ENCODE measurements at places on chromosomes 2 and 18. TPM values are rescaled to one million over a fixed set of nuclear protein-coding genes. Genes with fewer than 3 reads are reported as not detected.

DNA sequence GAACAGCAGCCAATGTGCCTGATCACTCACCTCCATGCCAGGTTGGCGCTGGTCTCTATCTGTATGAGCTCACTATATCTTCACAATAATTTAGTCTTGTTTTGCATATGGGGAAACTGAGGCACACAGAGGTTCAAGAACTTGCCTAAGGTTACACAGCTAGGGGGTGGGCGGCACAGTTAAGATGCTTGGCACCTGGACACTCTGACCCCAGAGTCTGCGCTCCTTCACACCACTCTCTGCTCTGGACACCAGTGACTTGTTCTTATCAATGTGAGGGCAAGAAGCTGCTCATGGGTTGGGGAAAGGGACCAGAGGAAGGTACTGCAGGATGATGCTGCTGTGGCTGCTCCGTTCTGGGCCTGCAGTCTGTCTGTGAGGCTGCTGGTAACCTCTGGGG is 27.1 kb downstream of the FBLN7 start:
- no peaks in the 10 kb centered on the region for H3K27me3 ChIP-seq
- no peak overlapping the region for H3K27ac ChIP-seq
- DNase-seq = no peak

DNA sequence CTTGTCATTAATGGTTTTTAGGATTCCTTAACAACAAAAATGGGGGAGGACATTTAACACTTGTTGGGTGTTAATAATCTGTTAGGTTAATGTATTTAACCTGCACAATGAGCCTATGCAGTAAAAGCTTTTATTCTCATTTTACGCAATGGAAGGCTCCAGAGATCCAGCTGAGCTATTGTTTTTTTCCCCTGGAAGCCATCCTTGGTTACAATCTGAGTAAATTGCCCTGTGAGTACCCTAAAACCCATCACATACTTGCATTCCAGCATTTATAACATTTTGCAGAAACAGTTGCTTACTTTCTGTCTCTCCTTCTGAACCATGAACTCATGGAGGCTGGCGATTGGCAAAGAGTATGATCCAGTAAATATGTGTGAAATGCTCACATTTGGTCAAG is 30.2 kb upstream of the DOCK10 start:
- no peak overlapping the region for H3K4me3 ChIP-seq
- no peaks in the 10 kb centered on the region for H3K36me3 ChIP-seq
- H3K4me1 ChIP-seq = no peaks in the 10 kb centered on the region
- DNase-seq = no peak
- H3K27ac ChIP-seq = no peak overlapping the region

- H3K27me3 ChIP-seq = no peaks in the 10 kb centered on the region
- H3K4me3 ChIP-seq = no peak overlapping the region
- DNase-seq = no peak
- no peaks in the 10 kb centered on the region for H3K36me3 ChIP-seq
These were observed 788.4 kb downstream of the TSN start for GRCh38 chr2:122543815-122544214.

GRCh38 chr2:74223941-74224770 is 25.7 kb downstream of the MTHFD2 start:
- no peak for DNase-seq
- H3K27ac ChIP-seq = no peak overlapping the region
- no peak overlapping the region for H3K4me3 ChIP-seq
- peaks cover 3% of the 10 kb centered on the region for H3K36me3 ChIP-seq
- no peaks in the 10 kb centered on the region for H3K27me3 ChIP-seq

DNA sequence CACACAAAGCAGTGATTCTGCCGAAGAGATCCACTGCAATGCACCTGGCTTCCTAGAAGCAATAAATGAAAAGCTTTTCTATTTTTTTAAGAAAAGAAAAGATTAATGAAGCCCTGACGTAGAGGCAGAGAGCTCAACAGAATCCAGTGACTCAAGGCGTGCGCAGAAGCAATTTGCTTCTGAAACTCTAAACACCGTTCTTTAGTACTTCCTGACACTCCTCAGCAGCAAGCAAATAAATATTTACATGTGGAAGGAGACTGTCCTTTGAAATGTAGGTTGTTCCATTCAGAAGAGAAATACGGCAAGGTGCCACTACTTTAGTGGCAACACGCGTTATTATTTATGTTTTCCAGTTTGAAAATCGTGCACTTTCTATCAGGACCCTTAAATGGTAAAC is 126.2 kb upstream of the ZNF516 start:
- no peak overlapping the region for H3K27ac ChIP-seq
- H3K4me3 ChIP-seq = no peak overlapping the region
- no peaks in the 10 kb centered on the region for H3K4me1 ChIP-seq
- DNase-seq = no peak
- no peaks in the 10 kb centered on the region for H3K27me3 ChIP-seq
- H3K36me3 ChIP-seq = no peaks in the 10 kb centered on the region

DNA sequence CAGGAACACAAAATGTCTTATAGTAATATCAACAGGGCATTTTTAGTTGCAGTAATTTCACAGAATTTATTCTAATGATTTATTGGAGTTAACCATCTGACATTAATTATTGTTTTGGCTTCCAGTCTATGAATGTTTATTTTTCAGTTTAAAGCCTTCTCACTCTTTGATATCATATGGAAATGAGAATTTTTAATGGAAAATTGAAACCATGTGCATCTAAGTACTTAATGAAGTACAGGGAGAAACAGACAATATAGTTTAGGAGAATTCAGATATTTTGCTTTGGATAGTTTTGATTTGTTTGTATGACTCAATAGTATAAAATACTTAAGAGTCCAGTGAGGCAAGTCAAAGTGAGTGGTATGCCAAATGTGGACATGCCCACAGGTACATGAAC is 126.1 kb downstream of the OLA1 start:
- no peaks in the 10 kb centered on the region for H3K27me3 ChIP-seq
- DNase-seq = no peak
- no peak overlapping the region for H3K27ac ChIP-seq
- no peaks in the 10 kb centered on the region for H3K36me3 ChIP-seq
- H3K4me1 ChIP-seq = no peaks in the 10 kb centered on the region

GRCh38 chr2:3180082-3180908 is 197.3 kb downstream of the EIPR1 start:
- H3K4me1 ChIP-seq = no peaks in the 10 kb centered on the region
- DNase-seq = no peak
- no peaks in the 10 kb centered on the region for H3K36me3 ChIP-seq
- H3K27ac ChIP-seq = no peak overlapping the region
- H3K27me3 ChIP-seq = no peaks in the 10 kb centered on the region

DNA sequence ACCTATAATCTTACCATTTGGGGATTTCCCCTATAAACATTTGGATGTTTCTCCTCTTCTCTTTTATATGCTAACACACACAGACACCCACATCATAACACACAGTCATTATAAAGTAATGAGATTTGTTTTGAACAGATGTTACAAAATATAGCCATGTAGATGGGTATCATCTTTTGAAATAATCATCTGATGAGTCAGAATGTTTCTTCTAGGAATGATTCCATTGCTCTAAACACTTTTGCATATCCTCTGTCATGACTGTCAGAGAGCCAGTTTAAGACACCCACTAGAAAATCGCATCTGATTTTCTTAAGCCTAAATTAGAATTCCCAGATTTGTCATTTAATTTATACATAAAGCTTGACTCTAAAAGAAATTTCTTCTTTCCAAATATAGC is 442.6 kb downstream of the CMPK2 start:
- H3K36me3 ChIP-seq = no peaks in the 10 kb centered on the region
- no peak for DNase-seq
- H3K27ac ChIP-seq = no peak overlapping the region
- no peaks in the 10 kb centered on the region for H3K27me3 ChIP-seq
- H3K4me1 ChIP-seq = no peaks in the 10 kb centered on the region
- H3K4me3 ChIP-seq = no peak overlapping the region

DNA sequence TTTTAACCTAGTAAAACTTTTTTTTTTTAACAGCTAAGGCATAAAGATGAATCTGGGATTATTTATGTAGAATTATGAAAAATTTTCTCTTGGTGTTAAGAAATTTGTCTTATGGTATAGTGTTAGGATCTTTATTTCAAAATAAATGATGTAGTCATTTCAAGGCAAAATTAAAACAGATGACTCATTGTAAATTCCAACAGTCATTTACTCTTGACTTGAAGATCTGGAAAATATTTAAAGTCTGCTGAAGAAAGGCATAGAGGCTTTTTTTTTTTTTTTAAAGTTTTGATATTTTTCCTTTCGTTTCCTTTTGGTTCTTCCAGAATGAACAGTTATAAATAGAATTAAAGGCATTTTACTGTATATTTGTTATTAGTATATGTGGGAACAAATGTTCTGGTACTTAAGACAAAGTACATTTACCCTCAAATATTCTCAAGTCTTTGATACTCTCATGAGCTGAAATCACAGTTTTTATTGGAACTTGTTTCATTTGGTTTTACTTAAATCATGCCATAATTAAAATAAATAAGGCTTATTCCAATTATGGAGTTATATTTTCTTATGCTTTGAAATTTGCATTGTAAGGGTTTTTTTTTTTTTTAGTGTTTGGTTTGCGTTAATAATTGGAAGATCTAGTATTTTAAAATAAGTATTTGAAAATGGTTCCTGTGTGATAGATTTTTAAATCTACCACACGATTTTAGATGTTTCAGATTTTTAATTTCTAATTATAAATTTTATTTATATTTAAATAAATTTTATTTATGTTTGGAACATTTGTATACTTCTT is 29.9 kb downstream of the GLS start:
- no peak overlapping the region for H3K4me3 ChIP-seq
- no peak overlapping the region for H3K27ac ChIP-seq
- no peaks in the 10 kb centered on the region for H3K27me3 ChIP-seq
- H3K36me3 ChIP-seq = peaks cover 86% of the 10 kb centered on the region
- H3K4me1 ChIP-seq = no peaks in the 10 kb centered on the region

- H3K27me3 ChIP-seq = peaks cover 3% of the 10 kb centered on the region
- H3K36me3 ChIP-seq = no peaks in the 10 kb centered on the region
- DNase-seq = no peak
- no peak overlapping the region for H3K27ac ChIP-seq
- H3K4me3 ChIP-seq = peak overlapping the region; percentile 33
- H3K4me1 ChIP-seq = peaks cover 26% of the 10 kb centered on the region
These were observed 730 bp downstream of the B3GNT7 start for GRCh38 chr2:231396058-231396821.

GRCh38 chr2:144054911-144055310 is 465.0 kb downstream of the ZEB2 start:
- H3K4me3 ChIP-seq = no peak overlapping the region
- H3K4me1 ChIP-seq = no peaks in the 10 kb centered on the region
- no peak for DNase-seq
- H3K36me3 ChIP-seq = no peaks in the 10 kb centered on the region
- H3K27ac ChIP-seq = no peak overlapping the region

DNA sequence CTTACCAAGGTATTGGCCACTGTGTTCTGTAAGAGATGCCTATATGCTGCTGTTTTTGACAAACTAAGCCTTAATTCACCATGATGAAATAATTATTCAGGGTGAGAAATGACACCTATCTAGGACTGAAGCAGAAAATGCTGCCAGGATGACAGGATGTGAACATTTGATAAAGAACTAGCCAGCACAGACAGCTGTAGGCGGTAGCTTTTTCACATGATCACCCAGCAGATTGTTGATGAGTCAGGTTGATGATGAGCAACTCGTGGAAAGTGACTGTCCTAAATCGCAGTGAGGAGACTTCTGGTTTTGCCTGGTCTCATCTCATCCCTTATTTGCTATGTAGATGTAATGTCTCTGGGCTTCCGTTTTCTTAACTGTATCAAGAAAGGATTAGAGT is 144.1 kb downstream of the PRPF40A start:
- DNase-seq = no peak
- H3K27ac ChIP-seq = peak overlapping the region; percentile 57
- H3K4me1 ChIP-seq = no peaks in the 10 kb centered on the region
- H3K27me3 ChIP-seq = no peaks in the 10 kb centered on the region

GRCh38 chr2:112591413-112591812 is 7.0 kb downstream of the CHCHD5 start:
- H3K27ac ChIP-seq = no peak overlapping the region
- no peaks in the 10 kb centered on the region for H3K27me3 ChIP-seq
- H3K4me1 ChIP-seq = no peaks in the 10 kb centered on the region
- peaks cover 20% of the 10 kb centered on the region for H3K36me3 ChIP-seq
- H3K4me3 ChIP-seq = no peak overlapping the region
- no peak for DNase-seq

DNA sequence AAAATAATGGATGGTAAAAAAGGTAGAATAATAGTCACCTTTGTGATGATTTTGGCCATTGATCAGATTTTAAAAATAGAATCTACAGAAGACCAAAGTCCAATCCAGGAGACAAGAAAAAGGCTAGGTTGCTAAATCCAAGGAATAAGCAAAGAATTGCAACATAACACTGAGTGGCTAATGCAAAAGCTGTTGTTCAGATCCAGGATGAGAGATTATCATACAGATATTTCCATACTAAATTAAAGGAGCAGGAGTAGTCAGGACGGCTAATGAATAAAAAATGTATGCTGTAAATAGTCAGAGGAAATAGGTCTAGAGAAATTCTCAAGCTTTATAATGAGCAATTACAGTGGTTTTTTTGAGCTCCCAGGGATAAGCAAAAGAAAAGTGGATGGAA is 745.9 kb upstream of the ACVR2A start:
- H3K27me3 ChIP-seq = no peaks in the 10 kb centered on the region
- H3K27ac ChIP-seq = no peak overlapping the region
- no peak for DNase-seq
- no peak overlapping the region for H3K4me3 ChIP-seq
- H3K4me1 ChIP-seq = no peaks in the 10 kb centered on the region
- H3K36me3 ChIP-seq = no peaks in the 10 kb centered on the region

DNA sequence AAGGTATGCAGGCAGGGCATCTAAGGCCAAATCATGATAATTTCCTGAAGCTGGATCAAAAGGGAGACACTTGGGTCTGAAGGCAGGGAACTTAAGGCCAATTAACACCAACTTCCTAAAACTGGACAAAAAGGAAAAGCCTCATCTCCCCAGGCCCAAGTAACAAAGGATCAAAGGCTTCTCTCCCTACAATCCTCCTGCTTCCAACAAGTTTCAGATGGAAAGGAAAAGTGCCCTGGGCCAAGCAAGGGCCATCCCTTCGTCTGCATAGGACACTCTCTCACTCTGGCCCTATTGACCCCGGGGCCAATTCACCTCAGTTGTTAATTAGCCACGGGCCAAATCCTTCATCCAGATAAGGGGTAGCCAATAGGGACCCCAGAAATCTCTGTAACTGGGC is 1335.8 kb upstream of the CDH2 start:
- no peaks in the 10 kb centered on the region for H3K27me3 ChIP-seq
- no peak overlapping the region for H3K27ac ChIP-seq
- H3K4me3 ChIP-seq = no peak overlapping the region
- H3K4me1 ChIP-seq = no peaks in the 10 kb centered on the region

Gene RAPGEF4
- polyA plus RNA-seq = 1.3 TPM

Gene NPHP1
- 5.4 TPM for polyA plus RNA-seq

Gene BAZ2B
- polyA plus RNA-seq = 22.6 TPM

Gene PIGN
- polyA plus RNA-seq = 4.3 TPM

Gene TUBA4B
- not detected for polyA plus RNA-seq

Gene MC5R
- not detected for polyA plus RNA-seq

Gene PLGLB2
- polyA plus RNA-seq = 0.75 TPM
